GM23248 (cell line): ENCODE measurements at places on chromosomes 2 and 18. TPM values are rescaled to one million over a fixed set of nuclear protein-coding genes. Genes with fewer than 3 reads are reported as not detected.

DNA sequence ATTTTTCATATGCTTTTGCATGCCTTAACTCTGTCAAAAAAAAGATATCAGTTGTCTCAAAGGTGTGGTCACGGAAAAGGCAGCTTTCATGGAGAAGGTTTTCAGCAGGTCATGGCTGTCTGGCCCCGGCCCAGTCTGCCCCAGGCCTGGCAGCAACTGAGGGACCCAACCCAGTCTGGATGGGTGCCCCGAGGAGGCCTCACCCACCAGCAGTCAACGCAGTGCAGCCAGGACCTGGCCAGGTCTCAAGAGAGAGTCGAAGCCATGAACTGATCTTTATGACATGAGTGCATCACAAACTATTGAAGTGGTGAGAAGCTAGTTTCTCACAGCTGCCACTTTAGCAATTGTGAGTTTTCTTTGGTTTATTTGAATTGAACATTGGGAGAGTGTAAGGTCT, 7.9 kb downstream of the TUBB6 start:
- peak overlapping the region; percentile 34 for H3K4me3 ChIP-seq
- no peaks in the 10 kb centered on the region for H3K27me3 ChIP-seq
- DNase-seq = peak; percentile 56
- H3K4me1 ChIP-seq = peaks cover 67% of the 10 kb centered on the region

GRCh38 chr18:36297417-36298125, at the start of gene FHOD3:
FHOD3 (plus strand) TSS chr18:36297713; CDS start chr18:36297836, 123 bp downstream.
- peaks cover 20% of the 10 kb centered on the region for H3K4me1 ChIP-seq
- H3K27me3 ChIP-seq = no peaks in the 10 kb centered on the region

DNA sequence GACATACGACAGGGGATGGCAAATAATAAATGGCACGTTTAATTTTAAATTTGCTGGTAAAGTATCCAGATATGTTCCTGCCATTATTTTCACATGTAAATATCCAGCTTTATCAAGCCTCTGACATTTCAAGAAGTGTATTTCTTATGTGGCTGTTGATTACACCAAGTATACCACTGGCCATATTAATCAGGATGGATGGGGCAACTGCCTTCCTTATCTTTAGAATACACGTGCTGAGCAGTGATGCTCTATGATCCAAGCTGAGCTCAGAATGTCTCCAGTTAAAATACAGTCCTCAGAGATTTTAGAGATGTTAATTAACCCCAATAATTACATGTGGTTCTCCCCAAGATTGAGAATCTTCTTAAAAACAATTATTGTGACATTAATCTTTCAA, 38.3 kb upstream of the RAPGEF4 start:
- peak overlapping the region; percentile 53 for H3K27ac ChIP-seq
- H3K36me3 ChIP-seq = no peaks in the 10 kb centered on the region
- H3K27me3 ChIP-seq = no peaks in the 10 kb centered on the region
- DNase-seq = no peak
- H3K4me3 ChIP-seq = no peak overlapping the region

DNA sequence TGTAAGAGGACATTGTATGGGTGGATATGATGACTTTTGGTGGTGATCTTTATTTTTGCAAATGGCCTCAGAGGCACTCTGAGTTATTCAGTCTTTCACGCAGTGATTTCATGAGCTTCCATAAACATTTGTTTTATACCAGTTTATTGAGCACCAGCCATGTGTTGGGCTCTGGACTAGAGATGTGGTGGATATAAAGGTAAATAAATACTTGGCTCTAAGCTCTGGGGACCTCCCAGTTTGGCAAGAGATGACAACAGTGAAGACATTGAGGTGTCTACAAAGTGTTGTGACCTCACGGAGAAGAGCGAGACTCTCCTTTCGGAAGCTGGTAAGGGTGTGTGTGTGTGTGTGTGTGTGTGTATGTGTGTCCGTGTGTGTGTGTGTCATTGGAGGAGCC, 146.4 kb downstream of the TANC1 start:
- no peak overlapping the region for H3K27ac ChIP-seq
- H3K27me3 ChIP-seq = no peaks in the 10 kb centered on the region
- DNase-seq = no peak
- H3K4me3 ChIP-seq = no peak overlapping the region

DNA sequence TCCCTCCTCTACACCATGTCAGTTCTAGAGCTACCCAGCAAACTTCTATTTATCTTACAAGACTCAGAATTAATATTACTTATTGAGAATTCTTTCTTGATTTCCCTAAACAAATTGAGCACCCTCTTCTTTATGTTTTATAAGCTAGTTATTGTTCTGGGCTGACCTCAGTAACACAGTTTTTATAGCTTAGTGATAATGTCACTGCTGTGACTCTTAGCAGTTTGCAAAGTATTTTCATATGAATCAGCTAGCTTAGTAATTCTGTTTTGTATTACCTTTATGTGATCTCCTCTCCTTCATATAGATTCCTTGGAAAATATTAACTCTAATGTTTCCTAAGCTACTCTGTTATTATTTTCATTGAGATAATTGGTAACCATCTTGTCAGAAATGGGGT, 114.9 kb downstream of the PMS1 start:
- H3K27ac ChIP-seq = no peak overlapping the region
- peak; percentile 32 for DNase-seq
- peaks cover 8% of the 10 kb centered on the region for H3K4me1 ChIP-seq
- no peaks in the 10 kb centered on the region for H3K36me3 ChIP-seq
- no peaks in the 10 kb centered on the region for H3K27me3 ChIP-seq

- DNase-seq = peak; percentile 88
- no peaks in the 10 kb centered on the region for H3K36me3 ChIP-seq
- no peaks in the 10 kb centered on the region for H3K4me1 ChIP-seq
- H3K27ac ChIP-seq = peak overlapping the region; percentile 33
- no peaks in the 10 kb centered on the region for H3K27me3 ChIP-seq
- H3K4me3 ChIP-seq = peak overlapping the region; percentile 67
Measured at GRCh38 chr2:231482806-231483391, 18.6 kb upstream of the NCL start.

GRCh38 chr2:26471766-26472706, 5.9 kb downstream of the OTOF start:
- H3K4me1 ChIP-seq = no peaks in the 10 kb centered on the region
- no peaks in the 10 kb centered on the region for H3K27me3 ChIP-seq
- H3K4me3 ChIP-seq = no peak overlapping the region

DNA sequence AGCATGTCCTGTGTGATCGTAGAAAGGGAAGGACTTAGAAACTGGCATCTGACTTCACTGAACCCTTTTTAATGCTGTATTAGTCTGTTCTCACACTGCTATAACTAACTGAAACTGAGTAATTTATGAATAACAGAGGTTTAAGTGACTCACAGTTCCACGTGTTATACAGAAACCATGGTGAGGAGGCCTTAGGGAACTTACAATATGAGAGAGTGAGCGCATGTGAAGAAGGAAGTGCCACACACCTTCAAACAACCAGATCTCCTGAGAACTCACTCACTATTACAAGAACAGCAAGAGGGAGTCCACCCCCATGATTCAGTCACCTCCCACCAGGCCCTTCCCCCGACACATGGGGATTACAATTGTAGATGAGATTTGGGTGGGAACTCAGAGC, 811.3 kb downstream of the CPS1 start:
- no peak for DNase-seq
- no peak overlapping the region for H3K4me3 ChIP-seq
- no peaks in the 10 kb centered on the region for H3K4me1 ChIP-seq
- H3K27ac ChIP-seq = no peak overlapping the region

- H3K27ac ChIP-seq = no peak overlapping the region
- H3K27me3 ChIP-seq = no peaks in the 10 kb centered on the region
- no peak for DNase-seq
- no peaks in the 10 kb centered on the region for H3K36me3 ChIP-seq
- no peak overlapping the region for H3K4me3 ChIP-seq
Measured at GRCh38 chr2:202040079-202040844, 6.6 kb downstream of the FZD7 start.

- H3K27ac ChIP-seq = 0 out of 2 replicates have a peak overlapping the region, but pooled peaks have one; percentile 5
- no peak for DNase-seq
- H3K27me3 ChIP-seq = no peaks in the 10 kb centered on the region
- H3K4me1 ChIP-seq = peaks cover 12% of the 10 kb centered on the region
- peaks cover 85% of the 10 kb centered on the region for H3K36me3 ChIP-seq
Measured at GRCh38 chr2:65085148-65085547, 28.9 kb downstream of the CEP68 start.

GRCh38 chr2:29073933-29074332, 390 bp downstream of the PCARE start:
- H3K4me1 ChIP-seq = no peaks in the 10 kb centered on the region
- no peaks in the 10 kb centered on the region for H3K27me3 ChIP-seq
- H3K36me3 ChIP-seq = no peaks in the 10 kb centered on the region
- no peak overlapping the region for H3K27ac ChIP-seq

GRCh38 chr2:61712060-61712459, 141.8 kb downstream of the FAM161A start:
- no peak overlapping the region for H3K27ac ChIP-seq
- H3K4me1 ChIP-seq = no peaks in the 10 kb centered on the region
- H3K27me3 ChIP-seq = no peaks in the 10 kb centered on the region
- H3K36me3 ChIP-seq = no peaks in the 10 kb centered on the region
- no peak overlapping the region for H3K4me3 ChIP-seq
- no peak for DNase-seq

GRCh38 chr18:6559296-6559695, 144.6 kb upstream of the L3MBTL4 start:
- peaks cover 22% of the 10 kb centered on the region for H3K27me3 ChIP-seq
- H3K27ac ChIP-seq = no peak overlapping the region
- H3K4me1 ChIP-seq = no peaks in the 10 kb centered on the region
- DNase-seq = no peak
- H3K4me3 ChIP-seq = no peak overlapping the region
- no peaks in the 10 kb centered on the region for H3K36me3 ChIP-seq

GRCh38 chr2:239024226-239024625, 176.3 kb downstream of the TWIST2 start:
- DNase-seq = no peak
- peaks cover 22% of the 10 kb centered on the region for H3K4me1 ChIP-seq
- peaks cover 6% of the 10 kb centered on the region; the same call in 1 of the 2 replicates for H3K27me3 ChIP-seq
- no peak overlapping the region for H3K4me3 ChIP-seq

DNA sequence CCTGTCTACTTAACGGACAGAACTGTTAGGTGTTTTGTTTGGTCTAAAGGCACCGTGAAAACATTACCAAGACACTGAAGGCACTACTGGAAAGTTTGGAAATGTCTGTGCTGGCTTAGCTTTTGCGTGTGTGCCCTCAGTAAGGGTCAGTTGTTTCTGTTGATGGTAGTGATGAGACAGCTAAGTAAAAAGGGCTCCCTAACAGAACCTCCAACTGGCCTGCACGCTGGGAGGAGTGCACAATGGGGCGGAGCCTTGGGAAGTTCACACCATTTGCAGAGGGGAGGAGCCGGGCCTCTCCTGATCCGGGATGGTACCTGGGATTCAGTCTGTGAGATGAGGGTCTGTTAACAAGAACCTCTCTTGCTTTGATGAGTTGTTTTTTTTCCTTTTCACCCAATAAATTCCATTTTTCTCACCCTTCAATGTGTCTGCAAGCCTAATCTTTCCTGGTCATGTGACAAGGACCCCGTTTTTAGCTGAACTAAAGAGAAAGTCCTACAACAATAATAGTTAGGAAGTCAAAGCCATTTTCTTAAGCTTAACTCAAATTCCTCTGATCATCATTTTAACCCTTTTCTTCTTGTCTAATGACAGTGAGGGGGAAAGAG, 368.7 kb downstream of the PARD3B start:
- H3K4me1 ChIP-seq = peaks cover 15% of the 10 kb centered on the region
- no peaks in the 10 kb centered on the region for H3K27me3 ChIP-seq
- no peaks in the 10 kb centered on the region for H3K36me3 ChIP-seq
- H3K4me3 ChIP-seq = no peak overlapping the region
- DNase-seq = no peak

GRCh38 chr2:12262681-12263436, 453.9 kb upstream of the TRIB2 start:
- no peak overlapping the region for H3K27ac ChIP-seq
- H3K36me3 ChIP-seq = no peaks in the 10 kb centered on the region
- DNase-seq = peak; percentile 60
- no peak overlapping the region for H3K4me3 ChIP-seq

DNA sequence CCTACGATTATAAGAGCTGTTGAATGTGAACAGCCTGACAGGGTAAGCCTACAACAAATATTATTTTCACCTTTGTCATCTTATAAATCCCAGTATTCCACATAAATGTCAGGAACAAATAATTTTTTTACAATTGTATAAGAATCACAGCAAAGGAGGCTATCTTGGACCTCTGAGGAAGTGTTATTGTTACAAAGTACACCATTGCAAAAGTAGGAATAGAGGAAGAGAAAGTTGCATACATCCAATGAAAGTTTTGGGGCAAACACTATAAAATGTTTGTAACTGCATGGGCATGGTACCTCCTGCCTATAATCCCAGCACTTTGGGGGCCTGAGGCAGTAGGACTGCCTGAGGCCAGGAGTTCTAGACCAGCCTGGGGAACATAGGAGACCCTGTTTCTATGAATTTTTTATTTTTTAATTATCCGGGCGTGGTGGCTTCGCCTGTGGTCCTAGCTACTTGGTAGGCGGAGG, 715 bp upstream of the MEMO1 start:
- peak overlapping the region; percentile 70 for H3K27ac ChIP-seq
- H3K4me1 ChIP-seq = peaks cover 23% of the 10 kb centered on the region
- peak overlapping the region; percentile 88 for H3K4me3 ChIP-seq

DNA sequence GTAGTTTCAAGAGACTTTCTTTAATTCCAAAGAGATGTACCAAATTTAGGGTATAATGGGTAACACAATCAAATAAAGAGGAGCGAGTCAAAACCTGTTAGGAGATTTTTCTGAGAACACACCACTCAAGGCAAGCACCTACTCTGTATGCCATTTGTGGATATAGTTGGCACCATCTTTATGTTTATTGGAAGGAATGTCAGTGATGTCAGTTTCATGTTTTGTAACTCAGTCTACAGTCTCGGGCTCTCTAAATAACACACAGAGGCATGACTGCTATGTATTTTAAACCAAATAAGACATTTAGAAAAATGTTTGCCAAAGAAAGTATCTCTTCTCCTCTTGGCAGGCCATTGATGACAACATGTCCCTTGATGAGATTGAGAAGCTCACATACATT, 59.7 kb downstream of the CPS1 start:
- peak; percentile 13 for DNase-seq
- no peaks in the 10 kb centered on the region for H3K27me3 ChIP-seq
- no peaks in the 10 kb centered on the region for H3K36me3 ChIP-seq
- H3K4me1 ChIP-seq = no peaks in the 10 kb centered on the region

Gene HES6
- total RNA-seq = 0.86 and 0.89 TPM in 2 replicates
